ENCODE measurements at places on chromosomes 7 and 10. TPM values are rescaled to one million over a fixed set of nuclear protein-coding genes. Genes with fewer than 3 reads are reported as not detected.

GRID2IP gene
- not detected for total RNA-seq

AQP1 gene
- total RNA-seq = 2.8 TPM

COL26A1 gene
- not detected for total RNA-seq

TAS2R3 gene
- total RNA-seq = 1.2 TPM

ENO4 gene
- total RNA-seq = 1.4 TPM

TLX1 gene
- total RNA-seq = not detected

ARHGAP21 gene
- 113 TPM for total RNA-seq

Data from fibroblast of the aortic adventitia (primary cell).